ENCODE measurements at places on chromosomes 6 and 20. TPM values are rescaled to one million over a fixed set of nuclear protein-coding genes. Genes with fewer than 3 reads are reported as not detected.

DNA sequence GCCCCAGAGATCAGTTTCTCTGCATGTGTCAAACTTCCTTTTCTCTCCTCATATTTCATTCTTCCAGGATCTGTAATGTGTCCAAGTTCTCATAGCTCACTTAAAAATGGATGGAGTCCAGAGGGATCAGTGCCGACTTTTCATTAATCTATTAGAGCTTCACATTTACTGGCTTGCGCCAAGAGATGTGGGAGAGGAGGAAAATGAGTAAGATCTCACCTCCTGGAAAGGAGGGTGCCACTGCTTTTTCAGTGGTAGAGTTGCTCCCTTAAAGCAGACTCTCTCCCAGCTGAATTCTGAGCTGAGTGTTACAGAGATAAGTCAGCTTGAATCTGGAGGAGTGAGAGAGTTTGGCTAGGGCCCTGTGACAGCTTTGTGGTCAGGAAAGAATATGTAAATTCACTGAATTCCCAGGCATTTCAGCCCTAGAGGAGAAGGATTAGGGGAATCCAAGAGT is 175.9 kb downstream of the SOX4 start:
- DNase-seq: no peak

RIPOR2 gene
- 0.86 TPM for total RNA-seq

- no peak for DNase-seq
Observed at GRCh38 chr6:148892247-148892646, 145.4 kb downstream of the UST start.

DNA sequence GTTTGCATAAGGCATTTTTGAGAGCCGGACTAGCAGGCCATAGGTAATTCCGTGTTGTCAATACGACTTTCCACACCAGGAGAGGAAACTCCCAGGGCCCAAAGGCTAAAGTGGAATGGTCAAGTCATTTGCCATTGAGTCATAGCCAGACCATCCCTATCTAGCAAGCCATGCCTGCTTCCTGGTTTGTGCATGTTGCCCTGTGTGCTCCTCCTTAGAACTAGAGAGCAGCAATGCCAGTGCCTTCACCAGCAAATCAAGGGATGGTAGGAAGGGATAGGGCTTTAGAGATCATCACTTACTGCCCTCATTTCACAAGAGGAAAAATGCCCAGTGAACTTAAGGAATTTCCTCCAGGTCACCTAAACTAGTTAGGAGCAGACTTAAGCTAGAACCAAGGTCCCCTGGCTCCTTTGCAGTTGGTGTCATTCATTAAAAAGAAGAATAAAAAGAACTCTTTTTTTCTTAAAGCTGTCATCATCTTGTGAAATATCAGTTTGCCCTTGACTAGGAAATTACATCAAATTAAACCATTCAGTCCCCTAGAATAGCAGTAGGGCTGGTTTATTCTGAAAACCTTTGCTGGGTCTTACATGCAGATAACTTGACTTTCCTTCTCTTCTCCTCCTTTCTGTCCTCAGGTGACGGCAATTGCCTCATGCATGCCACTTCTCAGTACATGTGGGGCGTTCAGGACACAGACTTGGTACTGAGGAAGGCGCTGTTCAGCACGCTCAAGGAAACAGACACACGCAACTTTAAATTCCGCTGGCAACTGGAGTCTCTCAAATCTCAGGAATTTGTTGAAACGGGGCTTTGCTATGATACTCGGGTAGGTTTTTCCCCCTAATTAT is 7.4 kb downstream of the TNFAIP3 start:
- DNase-seq: no peak

BPI gene
- total RNA-seq: not detected

- DNase-seq: no peak
Observed at GRCh38 chr6:89975991-89976693, 81.9 kb downstream of the GJA10 start.

DNA sequence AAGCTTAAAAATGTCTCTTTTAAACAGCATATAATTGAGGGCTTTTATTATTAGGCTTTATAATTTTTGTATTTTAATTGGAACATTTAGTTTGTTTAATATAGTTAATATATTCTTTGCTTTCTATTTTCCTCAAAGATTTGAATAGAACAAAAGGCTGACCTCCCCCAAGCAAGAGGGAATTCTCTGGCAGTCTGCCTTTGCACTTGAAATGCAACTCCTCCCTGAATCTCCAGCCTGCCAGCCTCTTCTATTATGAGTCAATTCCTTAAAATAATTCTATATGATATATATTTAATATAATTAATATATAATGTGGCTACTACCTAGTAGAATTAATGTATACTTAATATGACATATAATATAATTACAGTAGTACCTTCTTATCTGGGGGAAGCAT is 69.2 kb downstream of the PTPRA start:
- no peak for DNase-seq

- no peak for DNase-seq
Observed at GRCh38 chr6:41325446-41326066, 9.9 kb upstream of the NCR2 start.

GRCh38 chr6:159214281-159214680 is 45.1 kb downstream of the FNDC1 start:
- no peak for DNase-seq

LHFPL5 gene
- total RNA-seq: not detected

GRCh38 chr6:99334526-99335127 is 14.8 kb downstream of the FAXC start:
- DNase-seq: peak; percentile 43

DNA sequence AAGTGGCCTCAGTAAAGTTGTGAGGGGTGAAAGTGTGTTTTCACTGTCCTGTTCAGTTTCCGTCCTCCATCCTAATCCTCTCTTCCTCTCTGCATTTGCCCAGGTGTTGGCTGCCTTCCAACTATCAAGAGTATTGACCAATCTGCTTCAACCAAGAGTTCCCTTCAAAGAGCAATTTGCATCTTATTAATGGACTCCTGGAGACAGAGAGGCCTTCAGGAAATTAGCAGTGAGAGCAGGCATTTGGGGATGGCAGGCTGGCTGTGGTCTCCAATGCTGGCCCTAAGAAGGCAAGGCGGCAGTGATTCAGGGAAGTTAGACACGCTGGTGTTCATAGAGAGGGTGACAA is 77.2 kb downstream of the GPR6 start:
- DNase-seq: no peak

GRCh38 chr6:90730151-90730673 is 143.3 kb upstream of the MAP3K7 start:
- DNase-seq: no peak

- peak; percentile 54 for DNase-seq
Observed at GRCh38 chr6:117504478-117505144, 22.1 kb downstream of the DCBLD1 start.

CLPSL1 gene
- total RNA-seq: not detected

GRCh38 chr6:31243508-31243907 is 28.4 kb downstream of the HLA-C start:
- DNase-seq: no peak

DNA sequence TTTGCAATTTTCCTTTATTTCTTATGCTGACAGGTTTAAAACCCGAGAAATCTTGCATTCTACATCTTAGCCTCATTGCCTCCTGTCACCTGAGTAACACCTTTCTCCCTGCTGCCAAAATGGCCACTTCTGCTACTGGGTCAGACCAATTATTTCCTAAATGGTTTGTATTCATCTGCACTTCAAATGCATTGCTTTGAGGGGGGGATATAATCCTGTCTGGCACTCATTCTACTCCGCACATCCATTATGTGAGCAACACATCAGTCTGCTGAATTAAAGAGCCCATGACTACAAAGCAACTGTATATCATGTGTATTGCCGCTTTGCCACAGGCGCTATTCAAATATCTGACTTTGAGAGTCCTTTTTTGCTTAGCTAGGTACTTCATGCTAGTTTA is 141.6 kb upstream of the TSHZ2 start:
- DNase-seq: no peak

VGLL2 gene
- total RNA-seq: not detected

DNA sequence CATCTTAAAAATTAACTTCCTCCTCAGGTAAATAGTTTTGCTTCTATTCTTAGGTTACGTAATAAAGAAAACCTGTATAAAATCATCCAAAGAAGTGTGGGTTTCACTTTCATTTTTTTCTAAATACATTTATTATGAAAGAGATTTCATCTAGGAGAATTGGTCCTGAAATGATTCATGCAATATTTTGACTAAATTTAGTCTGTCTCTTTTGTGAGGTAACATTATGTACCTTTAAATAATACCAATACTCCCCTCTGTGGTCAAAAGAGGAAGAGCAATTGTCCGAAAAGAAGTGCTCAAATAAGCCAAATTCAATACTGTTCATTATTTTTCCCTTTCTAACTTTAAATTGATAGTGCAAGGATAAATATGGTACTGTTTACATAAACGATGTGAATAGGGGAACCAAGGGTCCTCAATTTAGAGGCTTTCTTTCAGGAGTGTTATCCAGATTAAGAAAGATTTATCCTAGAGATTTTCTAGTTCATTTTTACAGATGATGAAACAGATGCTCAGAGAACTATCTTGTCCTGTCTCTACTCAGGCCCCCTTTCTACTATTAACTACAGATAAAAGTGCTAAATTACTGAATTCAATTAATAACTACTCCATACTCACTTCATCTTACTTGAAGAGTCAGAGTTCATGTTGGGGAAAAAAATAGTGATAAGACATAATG is 26.2 kb downstream of the CYP39A1 start:
- no peak for DNase-seq

DNA sequence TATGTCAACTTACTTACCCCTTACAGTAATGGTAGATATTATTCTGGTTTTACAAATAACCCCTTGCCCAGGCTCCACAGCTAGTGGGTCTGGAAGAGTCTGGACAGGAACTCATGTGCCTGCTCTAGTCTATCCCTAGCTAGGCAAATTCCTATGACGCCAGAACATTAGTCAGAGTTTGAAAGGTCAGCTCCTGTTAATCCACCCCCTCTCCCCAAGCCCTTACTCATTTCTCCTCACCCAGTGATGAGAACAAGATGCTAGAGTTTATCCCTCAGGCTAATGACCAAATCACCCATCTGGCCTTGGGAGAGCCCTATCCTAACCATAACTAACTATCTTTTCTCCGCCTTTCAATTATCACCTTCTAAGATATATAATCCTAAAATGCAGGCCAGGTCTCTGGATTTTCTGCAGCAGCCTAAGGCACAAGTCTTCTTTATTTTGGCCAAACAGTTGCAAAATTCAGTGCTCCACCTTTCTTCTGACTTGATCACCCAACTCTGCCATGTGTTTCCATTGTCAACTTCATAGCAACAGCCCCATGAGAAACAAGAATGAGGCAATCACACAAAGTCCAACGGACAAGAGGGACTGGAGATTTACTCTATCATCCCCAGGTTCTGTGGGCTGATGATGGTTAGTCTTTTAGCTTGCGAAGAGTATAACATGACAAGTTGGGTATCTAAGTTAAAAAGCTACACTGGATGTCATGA is 113.3 kb downstream of the TASP1 start:
- no peak for DNase-seq

DYNLT2 gene
- 2.6 TPM for total RNA-seq

GRCh38 chr6:8857160-8857559 is 421.8 kb upstream of the SLC35B3 start:
- no peak for DNase-seq

TBXT gene
- total RNA-seq: not detected

DNA sequence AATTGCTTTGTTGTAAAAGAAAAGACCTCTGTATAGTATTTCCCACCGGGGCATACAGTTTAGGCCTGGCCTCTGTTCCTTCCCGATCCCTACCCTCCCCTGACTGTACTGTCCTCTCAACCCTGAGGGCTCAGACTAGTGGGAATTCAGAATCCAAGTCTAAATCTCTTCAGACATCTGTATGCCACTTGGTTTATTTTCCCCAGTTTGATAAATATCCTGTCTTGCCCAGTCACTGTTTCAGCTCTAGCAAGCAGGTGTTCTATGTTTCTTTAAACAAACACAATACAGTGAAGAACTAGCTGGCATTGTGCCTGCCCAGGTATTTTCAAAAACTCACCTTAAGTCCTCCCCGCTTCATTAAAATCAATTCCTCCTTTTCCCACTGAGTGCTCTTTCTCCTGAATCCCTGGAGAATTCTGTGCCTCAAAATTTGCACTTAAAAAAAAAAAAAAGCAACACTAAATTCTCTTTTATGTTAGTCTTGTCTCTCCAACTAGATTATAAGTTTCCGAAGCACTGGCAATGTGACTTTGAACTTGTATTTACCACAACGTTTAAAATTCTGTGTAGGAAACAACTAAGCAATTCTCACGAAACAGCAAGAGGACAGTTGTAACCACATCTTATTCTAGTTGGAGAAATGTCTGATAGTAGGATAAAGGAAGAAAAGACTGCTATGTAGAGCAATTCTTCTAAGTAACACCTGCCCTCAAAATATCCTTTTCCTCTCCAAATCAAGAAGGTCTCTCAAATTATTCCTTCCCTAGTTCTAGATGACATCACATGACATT is 112.0 kb upstream of the CARMIL1 start:
- no peak for DNase-seq

DNA sequence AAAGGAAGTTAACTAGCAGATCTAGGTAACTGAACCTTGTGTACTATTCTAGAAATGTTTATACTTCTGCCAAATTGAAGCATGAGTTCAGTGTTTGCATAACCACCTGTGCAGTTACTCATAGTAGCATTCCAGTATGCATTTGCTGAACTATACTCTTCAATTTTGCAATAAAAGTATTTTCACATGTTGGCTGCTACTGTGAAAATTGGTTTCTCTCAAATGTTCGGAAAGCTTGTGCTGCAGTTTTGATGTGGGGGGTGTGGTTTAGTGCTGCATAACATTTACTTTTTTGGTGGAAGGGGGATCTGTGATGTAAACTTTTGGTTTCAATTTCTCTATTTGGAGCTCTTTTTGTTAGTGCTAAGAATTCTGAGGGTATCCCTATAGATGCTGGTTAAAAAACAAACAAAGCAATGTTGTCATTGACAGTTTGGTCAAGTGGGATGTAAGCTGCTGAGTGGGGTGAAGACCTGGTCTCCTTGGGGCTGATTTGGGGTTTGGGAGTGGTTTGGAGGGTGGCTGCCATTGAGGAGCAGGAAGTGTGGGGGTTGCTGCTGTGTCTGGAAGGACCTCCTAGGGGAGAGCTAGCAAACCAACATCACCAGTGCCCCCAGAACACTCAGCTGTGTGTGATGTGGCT is 87.8 kb downstream of the CARMIL1 start:
- DNase-seq: no peak

GRCh38 chr6:39386487-39386886 is 64.0 kb upstream of the KCNK16 start:
- no peak for DNase-seq

- no peak for DNase-seq
Observed at GRCh38 chr6:166523782-166524559, 62.5 kb downstream of the RAMACL start.

CCN2 gene
- 13.8 TPM for total RNA-seq

All from Caco-2 (cell line).